Activated CD4-positive, alpha-beta T cell treated with anti-CD3 and anti-CD28 coated beads, Interleukin-2, amount 50 U/mL, for 24 hours (primary cell): ENCODE measurements at places on chromosomes 11 and 22.

DNA sequence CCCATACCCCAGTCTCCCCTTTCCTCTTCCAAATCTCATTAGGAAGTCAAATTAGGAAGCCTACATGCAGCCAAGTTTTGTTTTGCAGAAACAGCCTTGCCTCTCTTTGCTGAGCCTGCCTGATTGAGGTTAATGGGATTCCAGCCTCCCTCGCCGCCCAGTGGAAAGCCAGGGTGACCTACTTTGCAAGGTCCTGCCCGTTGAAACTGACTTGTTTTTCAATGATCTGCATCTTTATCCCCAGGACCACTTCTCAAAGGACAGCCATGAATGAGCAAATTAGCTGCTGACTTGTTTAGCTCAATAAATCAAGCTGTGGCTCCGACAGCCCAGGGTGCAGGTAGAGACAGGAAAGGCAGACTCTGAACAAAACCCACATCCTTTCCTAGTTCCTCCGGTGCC is 110.4 kb downstream of the RRAS2 start:
- DNase-seq: no peak

DNA sequence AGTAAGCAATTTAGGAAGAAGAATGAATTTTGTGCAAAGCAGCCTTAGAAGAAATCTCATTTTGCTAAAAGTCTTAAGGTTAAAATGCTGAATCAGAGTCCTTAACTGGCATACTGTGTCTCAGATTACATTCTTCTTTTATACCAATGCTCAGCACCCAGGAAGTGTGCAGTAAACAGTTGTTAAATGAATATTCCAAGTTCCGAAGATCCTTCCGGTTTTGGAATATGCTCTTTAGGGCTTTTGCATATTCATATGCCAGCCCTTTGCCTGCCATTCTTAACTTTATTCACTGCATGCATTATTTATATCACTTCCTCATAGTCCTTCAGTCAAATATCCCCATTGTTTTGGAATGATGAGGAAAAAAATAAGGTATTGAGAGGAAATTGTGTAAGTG is 242.0 kb downstream of the DDX10 start:
- DNase-seq: no peak

DNA sequence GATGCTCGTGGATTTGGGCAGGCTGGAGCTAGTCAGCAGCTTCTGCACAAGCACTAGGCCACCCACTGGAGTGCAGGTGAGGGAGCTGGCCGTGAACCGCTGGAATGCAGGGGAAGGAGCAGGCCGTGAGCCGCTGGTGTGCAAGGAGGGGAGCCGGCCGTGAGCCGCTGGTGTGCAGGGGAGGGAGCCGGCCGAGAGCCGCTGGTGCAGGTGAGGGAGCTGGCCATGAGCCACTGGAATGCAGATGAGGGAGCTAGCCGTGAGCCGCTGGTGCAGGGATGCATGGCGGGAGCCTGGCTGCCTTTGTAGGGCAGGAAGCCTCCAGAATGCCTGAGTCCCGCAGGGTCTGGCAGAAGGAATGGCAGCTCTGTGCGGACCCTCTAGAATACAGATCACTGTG is 4220.0 kb upstream of the OR11H1 start:
- DNase-seq: no peak

DNA sequence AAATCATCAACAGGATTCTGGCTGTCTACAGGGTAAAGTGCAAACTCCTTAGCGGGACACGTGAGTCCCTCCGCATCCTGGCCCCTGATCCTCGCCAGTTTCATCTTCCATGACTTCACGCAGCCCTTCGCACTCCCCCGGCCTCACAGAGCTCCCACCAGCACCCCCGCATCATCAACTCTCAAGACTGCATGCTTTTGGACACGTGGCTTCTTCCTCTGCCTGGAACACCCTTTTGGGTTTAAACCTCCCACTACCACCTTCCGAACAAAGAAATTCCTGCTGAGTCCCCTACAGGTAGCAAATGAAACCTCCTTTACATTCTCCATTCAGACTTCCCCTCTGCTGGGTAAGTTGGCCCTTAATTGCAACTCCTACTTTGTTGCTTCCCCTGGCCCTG is 12.6 kb upstream of the EIF3M start:
- DNase-seq: no peak

DNA sequence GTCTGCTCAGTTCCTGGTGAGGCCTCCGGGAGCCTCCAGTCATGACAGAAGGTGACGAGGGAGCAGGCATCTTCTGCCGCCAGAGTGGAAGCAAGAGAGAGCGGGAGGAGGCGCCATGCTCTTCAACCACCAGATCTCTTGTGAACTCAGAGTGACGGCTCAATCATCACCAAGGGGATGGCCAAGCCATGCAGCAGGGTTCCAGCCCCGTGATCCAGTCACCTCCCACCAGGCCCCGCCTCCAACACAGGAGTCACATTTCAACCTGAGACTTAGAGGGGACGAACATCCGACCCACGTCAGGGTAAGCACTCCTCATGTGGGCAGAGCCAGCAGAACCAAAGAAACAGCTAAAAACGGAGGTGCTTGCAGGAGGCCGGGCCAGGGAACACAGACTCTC is 1470.5 kb downstream of the BRD1 start:
- no peak for DNase-seq

GRCh38 chr11:35276396-35277145 is 137.6 kb downstream of the CD44 start:
- no peak for DNase-seq

DNA sequence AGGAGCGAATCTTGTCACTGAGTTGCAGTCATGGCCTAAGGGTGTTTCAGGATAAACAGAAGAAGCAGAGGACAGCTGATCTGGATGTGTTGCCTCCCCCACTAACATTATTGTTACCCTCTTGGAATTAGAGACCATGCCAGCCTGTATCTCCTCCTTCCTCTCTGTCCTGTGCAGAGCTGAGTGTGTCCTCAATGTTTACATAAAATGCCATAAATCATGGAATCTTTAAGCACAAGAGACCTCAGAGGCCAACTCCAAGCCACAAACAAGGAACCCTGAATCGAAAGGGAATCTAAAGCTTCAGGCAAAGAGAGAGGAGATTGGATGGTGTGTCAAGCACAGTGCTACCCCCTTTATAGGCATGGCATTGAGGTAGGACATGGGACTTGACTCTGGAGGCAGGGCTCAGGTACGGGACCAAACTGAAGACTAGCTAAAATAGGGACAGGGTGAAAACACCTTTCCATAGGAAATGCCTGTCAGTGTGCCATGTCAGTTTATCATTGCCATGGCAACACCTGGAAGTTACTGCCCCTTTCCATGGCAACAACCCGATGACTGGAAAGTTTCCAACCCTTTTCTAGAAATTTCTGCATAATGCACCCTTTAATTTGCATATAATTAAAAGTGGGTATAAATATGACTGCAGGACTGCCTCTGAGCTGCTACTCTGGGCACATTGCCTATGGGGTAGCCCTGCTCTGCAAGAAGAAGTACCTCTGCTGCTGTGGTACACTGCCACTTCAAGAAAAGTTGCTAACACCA is 489.7 kb downstream of the MIAT start:
- DNase-seq: no peak

GRCh38 chr11:65435411-65435931 is 12.9 kb downstream of the NEAT1 start:
- no peak for DNase-seq

DNA sequence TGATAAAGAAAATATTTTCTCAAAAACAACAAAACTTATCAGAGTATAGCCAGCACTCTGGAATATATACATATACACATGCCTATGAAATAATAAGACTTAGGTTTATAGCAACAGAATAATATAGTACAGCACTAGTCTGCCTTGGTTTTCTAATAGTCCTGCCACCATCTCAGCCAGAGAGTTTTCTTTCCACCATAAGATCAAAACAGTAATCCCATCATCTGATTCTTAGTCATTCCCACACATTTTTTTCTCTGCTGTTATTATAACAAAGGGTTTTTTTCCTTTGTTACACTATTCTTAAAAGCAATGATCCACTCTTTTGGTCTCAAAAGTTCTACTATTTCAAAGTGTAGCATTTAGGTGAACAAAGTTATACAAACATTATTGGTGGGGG is 15.1 kb downstream of the MTMR2 start:
- no peak for DNase-seq

- no peak for DNase-seq
Measured at GRCh38 chr11:70333261-70333660, 62.8 kb downstream of the PPFIA1 start.

GRCh38 chr11:2419638-2420501 is 19.3 kb downstream of the TSSC4 start:
- DNase-seq: peak; percentile 28

DNA sequence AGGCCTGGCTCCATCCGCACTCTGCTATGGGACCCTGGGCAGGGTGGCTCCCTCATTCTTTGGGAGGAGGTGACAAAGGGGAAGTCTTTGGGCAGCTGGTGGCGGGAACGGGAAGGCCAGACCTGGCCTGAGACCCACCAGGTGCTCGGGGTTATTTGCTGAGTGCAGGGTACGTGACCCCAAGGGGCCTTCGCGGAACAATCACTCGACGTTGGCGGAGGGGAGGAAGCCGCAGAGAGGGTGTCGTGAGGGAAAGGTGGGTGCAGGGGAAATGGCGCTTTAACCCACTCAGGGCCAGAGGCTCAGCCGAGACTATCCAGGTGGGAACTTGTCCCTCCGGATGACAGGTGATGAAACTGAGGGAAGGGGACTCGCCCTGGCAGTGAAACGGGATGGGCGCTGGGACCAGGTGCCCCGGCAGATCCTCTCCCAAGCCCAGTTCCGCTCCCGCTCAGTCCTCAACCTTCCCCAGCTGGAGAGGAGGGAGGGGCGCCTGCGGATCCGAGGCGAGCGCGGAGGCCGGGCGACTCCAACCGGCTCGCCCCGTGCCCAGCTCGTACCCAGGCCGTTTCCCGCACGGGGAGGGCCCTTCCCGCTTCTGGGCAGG is 911 bp downstream of the A4GALT start:
- DNase-seq: no peak

DNA sequence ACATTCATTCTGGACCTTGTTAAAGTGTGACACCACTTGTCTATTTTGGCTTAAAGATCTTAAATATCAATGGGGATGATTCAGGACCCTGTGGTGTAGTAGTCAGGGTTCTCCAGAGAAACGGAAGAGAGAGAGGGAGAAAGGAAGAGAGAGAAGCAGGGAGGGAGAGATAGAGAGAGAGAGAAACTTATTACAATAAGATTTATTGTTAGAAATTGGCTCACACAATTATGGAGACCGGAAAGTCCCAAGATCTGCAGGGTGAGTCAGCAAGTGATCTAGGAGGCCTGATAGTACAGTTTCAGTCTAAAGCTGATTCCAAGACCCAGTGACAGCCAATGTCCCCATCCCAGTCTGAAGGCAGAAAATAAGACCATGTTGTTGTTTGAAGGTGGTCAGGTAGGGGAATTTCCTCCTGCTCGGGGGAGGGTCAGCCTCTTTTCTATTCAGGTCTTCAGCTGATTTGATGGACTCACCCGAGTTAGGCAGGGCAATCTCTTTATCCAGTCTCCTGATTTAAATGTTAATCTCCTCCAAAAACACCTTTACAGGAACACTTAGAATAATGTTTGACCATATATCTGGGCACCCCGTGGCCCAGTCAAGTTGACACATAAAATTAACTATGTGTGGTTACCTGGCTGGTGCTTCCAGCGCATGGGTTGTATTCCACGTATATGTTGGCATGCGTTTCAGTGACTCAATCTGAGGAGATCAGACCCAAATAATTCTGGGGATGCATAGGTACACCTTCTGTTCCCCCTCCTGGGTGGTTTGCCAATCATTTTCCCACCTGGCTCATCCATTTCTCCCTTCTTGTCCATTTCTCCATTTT is 1350.5 kb downstream of the TBC1D22A start:
- DNase-seq: no peak

DNA sequence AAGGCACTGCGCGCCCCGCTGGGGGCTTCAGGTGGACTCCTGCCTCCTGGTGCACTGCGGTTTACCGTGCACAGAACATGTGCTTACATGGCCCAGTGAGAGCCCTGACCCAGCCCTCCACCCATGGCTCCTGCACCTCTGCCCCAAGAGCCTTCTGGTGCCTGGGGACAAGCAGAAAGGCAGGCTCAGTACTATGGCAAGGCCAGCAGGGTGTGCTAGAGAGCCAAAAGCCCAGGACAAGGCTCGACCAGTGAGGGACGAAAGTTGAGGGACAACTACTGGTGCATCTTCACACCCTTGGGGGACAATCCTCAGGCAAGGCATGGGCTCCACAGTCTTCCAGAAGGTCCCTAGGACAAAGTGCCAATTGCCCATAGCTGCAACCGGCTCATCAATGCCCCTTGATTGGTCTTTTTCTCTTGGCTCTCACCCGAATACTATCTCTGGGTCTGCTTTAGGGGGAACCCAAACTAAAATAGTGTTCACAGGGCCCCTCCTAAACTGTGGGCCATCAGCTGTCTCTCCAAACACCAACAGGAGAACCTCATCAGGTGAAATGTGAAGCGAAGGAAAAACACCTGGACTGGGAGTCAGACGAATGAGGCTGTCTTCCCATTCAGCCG is 13.5 kb downstream of the PGA5 start:
- DNase-seq: peak; percentile 18

DNA sequence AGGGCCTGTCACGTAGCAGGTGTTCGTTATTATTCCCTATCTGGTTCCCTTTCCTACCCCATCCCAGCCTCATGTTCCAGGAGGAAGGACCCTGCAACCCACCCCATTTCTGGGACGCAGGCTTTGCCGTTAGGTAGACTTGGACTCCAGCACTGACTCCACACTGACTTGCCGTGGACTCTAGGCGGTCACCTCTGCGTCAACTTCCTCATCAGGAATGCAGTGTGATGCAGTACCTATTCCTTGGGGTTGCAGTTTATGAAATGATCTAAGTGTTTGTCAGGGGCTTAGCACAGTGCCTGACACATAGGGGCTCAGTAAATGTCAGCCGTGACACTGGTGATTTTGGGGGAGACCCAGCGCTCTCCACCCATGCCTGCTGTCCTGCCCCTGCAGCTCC is 16.8 kb downstream of the DGKZ start:
- DNase-seq: no peak

DNA sequence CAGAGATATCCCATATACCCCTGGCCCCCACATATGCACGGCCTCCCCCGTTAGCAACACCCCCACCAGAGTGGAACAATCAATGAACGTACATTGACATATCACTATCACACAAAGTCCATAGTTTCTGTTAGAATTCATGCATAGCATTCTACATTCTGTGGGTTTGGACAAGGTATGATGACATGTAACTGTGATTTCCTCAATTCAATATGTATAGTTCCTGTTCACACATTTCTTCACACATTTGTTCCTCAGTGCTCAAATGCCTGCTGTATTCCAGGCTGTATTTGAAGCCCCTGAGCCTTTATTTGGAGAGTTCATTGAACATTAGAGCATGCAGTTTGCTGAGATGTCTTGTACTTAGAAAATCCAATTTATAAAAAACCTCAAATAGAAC is 69.9 kb downstream of the PTPRJ start:
- DNase-seq: no peak

GRCh38 chr11:117946842-117947526 is 17.8 kb upstream of the TMPRSS13 start:
- DNase-seq: peak; percentile 78
